ENCODE measurements at places on chromosomes 1 and 21.

DNA sequence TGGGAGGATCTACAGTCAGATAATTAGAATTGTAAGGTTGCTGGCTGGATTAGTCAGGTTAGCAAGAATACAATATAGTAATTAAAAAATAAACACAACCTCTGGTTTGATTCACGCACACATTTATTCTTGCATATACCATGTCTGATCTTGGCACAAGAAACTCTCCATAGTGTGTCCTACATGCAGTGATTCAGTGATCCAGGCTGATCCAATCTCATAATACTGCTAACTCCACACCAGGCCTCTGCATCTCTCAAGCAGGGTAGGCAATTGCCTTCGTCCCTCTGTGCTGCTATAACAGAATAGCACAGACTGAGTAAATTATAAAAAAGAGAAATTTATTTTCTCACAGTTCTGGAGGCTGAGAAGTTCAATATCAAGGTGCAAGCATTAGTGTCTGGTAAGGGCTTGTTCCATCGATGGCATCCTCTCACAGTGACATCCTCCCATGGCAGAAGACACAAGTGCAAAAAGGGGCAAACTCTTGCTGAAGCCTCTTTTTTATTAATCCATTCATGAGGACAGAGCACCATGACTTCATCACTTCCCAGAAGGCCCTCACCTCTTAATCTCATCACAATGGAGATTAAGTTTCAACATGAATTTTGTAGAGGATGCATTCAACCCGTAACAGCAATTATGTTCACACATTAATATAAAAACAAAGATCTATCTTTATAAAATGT is 741.0 kb upstream of the NCAM2 start:
- DNase-seq: no peak

DNA sequence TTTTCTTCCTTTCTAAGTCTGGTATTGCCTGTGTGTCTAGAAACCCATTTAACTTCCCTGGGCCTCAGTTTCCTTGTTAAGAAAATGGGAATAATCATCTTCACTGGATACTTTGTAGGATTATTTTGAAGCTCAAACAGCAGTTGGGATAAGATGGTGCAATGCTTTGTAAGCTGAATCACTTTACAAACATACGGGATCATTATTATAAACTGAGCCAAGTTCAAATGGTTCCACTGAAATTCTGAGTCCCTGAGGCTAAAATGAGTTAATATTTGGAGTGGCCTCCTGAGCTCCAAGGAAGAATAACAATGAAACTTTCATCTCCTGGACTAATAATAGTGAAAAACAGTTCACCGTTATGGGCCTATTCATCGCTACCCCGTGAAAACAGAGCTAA is 388.0 kb downstream of the PLPP3 start:
- no peak for DNase-seq

DNA sequence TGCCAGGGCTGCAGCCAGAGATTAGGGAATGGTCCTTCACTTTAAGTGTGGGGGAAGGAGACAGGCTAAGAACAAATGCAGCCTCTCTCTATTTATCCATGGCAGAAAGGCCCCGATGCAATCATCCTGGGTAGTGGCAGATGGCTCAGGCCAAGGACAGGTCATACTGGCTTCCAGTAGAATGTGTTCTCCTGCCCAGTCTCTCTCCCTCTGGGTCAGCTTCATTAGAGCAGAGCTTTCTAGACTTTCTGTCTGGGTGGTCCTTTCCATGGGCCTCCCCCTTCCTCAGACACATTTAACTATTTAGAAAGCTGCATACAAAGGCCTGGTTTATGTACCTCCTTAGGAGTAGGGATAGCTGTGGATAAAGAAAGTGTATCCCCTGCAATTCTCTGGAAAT is 4.8 kb upstream of the PTCH2 start:
- DNase-seq: no peak

DNA sequence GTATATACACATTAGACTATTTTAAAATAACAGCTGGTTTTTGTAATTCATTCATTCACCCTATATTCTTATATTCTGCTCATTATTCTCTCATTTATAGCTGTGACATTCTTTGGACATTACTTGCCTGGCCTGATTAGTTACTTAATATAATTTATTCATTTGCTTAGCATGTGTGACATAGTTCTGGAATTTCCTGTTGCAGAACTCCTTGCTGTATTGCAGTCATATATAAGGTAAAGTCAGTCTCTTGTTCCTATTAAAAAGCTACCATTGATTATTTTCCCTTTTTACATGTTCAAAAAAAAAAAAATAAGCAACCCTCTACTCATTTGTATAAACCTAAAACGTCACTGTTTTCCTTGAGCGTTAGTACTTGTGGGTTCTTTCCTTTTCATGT is 23.9 kb downstream of the GNAT2 start:
- no peak for DNase-seq

DNA sequence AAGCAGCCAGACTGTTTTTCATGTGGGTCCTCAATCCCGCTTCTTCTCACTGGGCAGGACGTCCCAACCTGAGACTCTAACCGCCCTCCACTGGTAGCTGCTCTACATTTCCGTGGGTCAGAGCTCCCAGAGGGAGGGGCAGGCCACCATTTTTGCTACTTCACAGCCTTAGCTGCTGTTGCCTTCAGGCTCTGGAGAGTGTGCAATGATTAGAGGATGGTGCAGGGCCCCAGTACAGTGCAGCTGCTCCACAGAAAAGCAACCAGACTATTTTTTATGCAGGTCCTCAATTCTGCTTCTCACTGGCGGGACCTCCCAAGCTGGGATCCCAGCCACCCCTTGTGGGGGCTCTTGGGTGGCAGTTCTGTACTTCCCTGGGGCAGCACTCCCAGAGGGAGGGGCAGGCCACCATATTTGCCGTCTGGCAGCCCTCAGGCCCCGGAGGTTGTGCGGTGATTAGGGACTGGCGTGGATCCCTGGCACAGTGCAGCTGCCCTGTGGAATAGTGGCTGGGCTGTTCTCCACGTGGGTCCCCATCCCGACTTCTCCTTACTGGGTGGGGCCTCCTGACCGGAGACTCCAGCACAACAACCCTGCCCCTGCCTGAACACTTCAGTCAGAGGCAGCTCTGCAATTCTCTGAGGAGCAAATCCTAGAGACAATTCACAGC is 647.6 kb upstream of the PKN2 start:
- DNase-seq: no peak

DNA sequence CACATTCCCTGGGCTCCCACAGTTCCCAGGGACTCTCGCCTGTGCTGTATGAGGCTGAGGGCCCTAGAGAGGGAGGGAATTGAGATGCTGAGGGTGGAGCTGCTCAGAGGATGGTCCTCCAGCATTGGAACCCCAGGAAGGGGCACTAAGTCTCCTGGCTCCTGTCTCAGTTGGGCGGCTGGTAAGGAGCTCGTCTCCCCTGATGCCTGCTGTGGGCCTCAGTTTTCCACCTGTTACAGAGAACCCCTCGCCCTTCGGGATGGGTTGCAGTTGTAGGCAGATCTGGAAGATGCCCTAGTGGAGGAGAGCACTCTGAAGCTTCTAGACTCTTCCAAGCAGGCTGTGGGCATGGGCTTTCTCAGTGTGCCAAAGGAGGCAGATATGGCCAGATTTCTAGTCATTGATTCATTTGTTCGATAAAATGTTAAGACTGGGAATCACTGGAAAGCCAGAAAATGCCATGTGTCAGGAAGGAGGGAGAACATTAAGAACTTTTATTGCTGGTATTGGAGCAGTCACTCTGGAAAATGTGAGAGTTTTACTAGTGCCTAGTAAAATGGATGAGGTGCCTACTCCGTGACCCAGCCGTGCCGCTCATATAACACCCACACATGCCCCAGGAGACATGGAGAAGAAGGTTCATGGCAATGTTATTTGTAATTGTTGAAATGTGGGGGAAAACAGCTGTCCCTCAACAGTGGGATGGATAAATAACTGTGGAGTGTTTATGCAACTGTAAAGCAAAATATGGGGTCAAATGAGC is 828 bp upstream of the MYBPH start:
- DNase-seq: no peak

GRCh38 chr21:41817228-41817627 is 50.4 kb upstream of the RIPK4 start:
- DNase-seq: peak; percentile 39

- DNase-seq: peak; percentile 20
These were observed 28.9 kb downstream of the MATN1 start for GRCh38 chr1:30694280-30695175.

DNA sequence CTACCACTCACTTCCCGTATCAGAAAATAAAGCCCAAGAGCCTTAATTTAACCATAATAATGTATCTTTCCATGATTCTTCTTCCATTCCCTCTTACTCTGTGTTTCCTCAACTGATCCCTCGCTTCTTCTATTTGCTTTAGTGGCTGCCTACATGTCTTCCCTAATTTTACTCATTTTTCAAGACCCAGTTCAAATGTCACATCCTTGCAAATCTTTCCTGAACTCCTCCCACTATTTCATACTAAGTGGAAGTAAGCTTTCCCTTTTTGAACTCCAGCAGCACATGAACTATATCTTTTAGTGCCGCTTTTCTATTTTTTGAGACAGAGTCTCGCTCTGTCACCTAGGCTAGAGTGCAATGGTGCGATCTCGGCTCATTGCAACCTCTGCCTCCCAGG is 3.8 kb upstream of the NFYC start:
- DNase-seq: no peak

DNA sequence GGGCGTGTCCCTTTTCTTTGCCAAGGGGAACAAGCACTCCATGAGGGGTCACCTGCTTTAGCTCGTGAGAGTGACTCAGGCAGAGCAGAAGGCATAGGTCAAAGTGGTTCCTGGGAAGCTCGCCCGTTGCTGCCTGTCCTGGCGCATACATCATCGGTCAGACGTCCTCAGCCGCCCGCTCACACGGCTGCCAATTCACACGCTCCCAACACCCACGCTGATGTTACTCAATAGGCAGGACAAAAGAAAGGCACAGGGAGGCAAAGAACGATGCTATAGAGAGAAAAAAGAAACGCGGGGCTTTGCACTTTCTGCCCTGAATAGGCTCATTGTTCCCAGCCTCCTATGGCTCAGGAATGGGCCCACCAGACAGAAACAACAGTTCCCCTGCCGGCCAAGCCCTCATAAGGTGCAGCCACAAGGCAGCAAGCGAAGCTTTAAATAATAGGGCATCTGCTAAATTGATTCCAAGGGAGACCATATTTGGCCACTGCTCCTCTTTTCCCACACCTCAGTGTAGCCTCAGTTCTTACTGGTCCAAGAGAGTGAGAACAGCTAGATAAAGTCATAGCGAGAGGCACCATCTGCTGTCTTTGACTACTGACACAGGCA is 38.7 kb downstream of the VTCN1 start:
- no peak for DNase-seq

DNA sequence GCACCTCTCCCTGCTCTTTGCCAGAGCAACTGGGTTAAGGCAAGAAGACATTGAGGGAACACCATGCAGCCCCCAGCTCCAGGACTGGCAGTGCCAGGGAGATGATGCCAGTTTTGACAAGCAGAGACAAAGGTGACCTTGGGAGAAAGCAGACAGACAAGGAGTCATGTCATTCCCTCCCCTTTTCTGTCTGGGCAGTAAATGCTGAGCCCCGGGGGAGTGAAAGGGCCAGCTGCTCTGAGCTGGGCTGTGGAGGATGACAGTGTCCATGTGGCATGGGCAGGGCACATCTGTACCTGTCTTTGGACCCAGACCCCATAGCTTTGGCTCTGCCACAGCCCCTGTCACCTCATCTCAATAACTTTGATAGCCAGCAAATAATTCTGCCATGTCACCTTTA is 24.2 kb downstream of the PLEKHA6 start:
- DNase-seq: no peak

- DNase-seq: no peak
These were observed 122.0 kb downstream of the LACTBL1 start for GRCh38 chr1:22850681-22851080.

GRCh38 chr21:31281561-31281960 is 62.5 kb downstream of the TIAM1 start:
- DNase-seq: no peak

GRCh38 chr1:206461602-206462455 is 8.4 kb upstream of the IKBKE start:
- DNase-seq: peak; percentile 67

GRCh38 chr1:205062319-205062718 is 19.3 kb downstream of the CNTN2 start:
- no peak for DNase-seq

DNA sequence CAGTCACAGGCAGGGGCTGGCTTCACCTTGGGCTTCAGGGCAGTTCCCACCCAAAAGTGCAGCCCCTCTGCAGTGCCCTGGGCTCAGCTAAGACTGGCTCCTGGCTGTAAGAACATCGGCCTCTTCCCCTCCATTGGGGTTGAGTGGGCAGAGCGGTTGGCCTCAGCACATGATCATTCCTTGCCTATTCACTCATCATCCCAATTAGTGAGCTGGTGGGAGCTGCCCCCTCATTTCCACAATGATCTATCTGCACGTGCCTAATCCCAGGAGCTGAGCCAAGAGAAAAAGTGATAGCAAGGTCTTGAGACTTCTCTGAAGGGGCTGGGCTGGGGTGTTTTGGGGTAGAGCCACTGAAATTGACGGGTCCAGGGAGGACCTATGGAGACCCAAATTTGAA is 133.6 kb downstream of the SYF2 start:
- DNase-seq: no peak

- DNase-seq: no peak
These were observed 48.3 kb upstream of the NCAM2 start for GRCh38 chr21:20949884-20950283.

DNA sequence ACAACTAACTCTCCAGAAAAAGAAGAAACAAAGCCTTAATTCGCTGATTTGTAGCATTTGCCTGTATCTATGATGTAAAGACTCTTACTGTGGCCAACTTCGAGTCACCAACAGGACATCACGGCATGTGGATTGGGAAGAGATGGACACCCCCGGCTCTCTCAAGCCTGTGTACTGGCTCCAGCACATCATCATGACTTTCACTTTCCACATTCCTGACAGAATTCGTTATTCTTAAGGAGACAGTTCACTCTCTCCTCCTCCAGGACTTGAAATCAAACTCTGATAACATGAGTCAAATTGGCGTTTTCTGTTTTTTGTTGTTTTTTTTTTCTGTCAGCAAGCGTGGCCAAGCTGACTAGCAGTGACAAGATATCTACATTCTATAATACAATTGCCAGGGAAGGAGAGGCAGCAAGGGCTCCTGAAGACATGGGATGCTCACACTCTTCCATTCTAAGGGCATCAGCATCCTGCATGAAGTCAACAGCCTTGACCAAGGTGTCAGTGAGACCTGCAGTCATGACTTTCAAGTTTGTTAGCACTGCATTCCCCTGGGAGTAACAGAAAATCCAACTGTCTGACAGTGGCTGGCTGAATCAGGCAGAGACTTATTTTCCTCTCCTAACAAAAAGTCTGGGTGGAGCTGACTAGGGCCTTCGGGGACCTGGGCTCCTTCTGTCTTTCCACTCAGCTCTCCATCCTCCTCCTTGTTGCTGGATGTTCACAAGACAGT is 13.3 kb upstream of the TRAF3IP3 start:
- DNase-seq: no peak

- peak; percentile 88 for DNase-seq
These were observed 3.2 kb downstream of the ATP8B2 start for GRCh38 chr1:154328318-154329151.
